Left cardiac atrium (tissue), 4 donors: ENCODE measurements at places on chromosomes 3 and 15. TPM values are rescaled to one million over a fixed set of nuclear protein-coding genes. Genes with fewer than 3 reads are reported as not detected.

DNA sequence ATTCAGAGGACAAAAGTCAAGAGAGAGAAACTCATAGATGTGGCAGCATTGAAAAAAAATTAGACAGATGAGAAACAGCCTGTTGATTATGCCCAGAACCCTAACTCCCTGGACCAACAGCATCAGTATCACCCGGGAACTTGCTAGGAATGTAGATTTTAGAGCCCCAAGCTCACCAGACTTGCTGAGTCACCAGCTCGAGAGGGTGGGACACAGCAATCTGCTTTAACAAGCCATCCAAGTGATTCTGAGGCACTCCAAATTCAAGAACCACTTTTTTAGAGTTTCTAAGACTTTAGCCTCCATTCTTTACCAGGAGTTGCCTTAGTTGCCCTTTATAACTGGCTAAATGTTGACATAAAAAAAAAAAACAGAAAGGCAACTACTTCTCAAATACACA is 70.9 kb downstream of the CGGBP1 start:
- no peak for DNase-seq

DNA sequence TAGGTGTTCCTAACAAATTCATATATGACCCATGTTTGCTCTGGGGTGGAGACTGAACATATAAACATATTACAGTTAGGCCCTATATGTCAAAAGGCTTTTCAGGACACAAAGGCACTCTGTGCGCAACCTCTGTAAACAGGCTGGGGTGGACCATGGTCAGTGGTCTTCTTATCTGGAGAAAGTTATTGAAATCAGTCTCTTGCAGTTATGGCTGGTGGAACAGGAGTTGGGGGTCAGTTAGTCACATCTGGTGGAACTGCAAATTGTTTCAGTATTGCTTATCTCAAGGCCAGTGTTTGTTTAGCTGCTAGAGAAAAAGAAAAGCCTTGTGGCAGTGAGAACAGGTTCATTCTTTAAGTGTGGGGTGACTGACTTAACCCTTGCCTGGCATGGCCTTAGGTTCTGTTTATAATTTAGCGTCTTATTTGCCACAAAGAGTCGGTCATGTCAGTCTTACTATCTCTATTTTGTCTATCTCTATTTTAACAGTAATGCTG is 5.9 kb upstream of the GP9 start:
- DNase-seq = no peak

- no peak for DNase-seq
These were observed 320.6 kb downstream of the MECOM start for GRCh38 chr3:169342652-169343505.

GRCh38 chr15:45919806-45920205 is 285.0 kb downstream of the SQOR start:
- peak; percentile 28 for DNase-seq

DNA sequence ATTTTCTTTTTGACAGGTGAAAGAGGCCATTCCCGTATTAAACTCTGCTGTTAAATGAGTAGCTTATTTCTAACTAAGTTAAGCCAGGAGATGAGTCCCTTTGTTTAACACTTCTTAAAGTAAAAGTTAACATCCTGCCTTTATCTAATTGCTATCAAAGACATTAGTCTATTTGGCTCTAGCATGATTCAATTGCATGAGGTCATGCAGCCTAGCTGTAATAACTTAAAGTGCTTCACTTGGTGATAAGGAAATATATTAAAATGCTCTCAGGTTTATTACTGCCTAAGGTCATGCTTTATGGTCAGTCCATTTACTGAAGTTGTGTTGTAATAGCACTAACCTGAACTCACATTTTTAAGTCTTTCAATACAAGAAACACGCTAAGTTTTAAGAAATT is 82.3 kb upstream of the MLF1 start:
- DNase-seq = no peak

DNA sequence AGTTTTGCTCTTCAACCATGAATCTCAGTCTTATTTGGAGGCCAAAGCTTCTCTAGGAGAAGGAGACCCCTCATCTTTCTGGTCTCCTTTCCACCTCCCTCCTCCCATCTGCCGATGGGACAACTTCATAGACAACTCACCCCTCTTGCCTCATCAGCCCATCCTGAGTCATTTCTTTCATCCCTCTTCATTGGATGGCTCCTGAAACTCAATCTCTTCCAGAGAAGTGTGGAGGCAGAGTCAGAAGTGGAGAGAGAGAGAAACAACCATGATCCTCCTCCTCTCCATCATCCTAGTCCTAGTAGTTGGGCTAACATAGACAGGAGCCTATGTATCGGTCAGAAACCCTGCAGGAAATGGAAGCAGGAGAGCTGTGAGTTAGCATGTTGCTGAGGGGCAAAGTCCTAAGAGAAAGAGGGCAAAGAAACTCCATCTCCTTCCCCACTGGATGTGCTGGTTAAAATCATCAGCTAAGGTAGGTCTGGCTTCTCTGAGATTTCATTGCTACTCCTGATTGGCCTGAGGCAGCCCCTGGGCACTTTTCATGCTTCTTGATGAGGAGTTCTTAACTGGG is 21.3 kb upstream of the HCN4 start:
- no peak for DNase-seq

- DNase-seq = no peak
These were observed 4.2 kb downstream of the PARP15 start for GRCh38 chr3:122581622-122582021.

DNA sequence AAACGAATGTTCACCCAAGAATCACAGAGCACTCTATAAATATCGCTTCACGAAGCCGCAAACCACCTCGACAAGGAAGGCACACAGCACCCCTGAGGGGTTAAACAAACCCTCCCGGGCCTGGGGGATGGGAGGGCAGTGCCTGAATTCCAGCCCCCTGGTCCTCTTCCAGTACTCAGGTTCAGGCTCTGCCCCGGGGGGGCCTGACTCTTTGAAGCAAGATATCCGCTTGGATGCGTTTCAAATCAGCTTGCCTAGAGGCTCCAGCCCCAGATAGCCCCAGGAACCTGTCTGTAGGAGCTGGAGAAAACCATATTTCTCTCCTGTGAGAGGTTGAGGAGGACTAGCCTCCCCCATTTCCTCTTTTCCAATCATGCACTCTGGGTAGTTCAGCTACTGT is 194.7 kb downstream of the WNT5A start:
- no peak for DNase-seq

DNA sequence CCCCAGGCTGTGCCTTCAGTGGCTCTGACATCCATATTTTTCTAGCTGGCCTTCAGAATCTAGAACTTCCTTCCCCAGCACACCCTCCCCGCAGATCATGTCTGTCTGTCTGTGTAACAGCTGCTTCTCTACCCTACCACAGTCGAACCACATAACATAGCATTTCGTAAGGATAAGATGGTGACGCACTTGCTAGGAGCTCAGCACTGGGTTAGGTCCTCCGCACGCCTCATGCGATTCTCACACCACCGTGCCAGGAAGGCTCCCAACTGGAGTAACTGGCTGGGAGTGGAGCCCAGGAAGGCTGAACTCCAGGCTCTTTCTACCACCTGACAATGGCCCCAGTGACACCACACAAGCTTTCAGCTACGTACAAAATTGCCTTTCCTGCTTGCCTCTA is 168.6 kb downstream of the STT3B start:
- DNase-seq = no peak

DNA sequence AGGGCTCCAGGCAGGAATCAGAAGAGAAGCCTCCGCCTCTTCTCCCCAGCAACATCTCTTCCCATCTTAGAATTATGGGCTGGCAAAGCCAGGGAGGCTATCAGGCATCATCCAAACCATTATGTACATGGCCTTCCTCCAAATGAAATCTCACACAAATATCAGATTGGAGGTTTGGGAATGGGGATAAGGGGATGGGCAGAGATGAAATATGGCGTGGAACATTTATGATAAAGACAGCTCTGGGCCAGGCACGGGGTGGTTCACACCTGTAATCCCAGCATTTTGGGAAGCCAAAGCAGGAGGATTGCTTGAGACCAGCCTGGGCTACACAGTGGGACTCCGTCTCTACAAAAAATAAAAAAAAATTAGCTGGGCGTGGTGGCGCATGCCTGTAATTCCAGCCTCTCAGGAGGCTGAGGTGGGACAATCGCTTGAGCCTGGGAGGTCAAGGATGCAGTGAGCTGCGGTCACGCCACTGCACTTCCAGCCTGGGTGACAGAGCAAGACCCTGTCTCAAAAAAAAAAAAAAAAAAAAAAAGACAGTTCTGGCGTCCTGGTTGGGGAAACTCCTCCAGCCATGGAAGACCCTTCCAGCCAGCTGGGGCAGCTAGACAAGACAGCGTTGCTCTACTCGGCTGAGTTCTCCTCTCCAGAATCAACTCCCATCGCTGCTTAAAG is 36.6 kb downstream of the CPN2 start:
- DNase-seq = peak; percentile 20

- DNase-seq = no peak
These were observed 315.8 kb downstream of the NTRK3 start for GRCh38 chr15:87940768-87941167.

DNA sequence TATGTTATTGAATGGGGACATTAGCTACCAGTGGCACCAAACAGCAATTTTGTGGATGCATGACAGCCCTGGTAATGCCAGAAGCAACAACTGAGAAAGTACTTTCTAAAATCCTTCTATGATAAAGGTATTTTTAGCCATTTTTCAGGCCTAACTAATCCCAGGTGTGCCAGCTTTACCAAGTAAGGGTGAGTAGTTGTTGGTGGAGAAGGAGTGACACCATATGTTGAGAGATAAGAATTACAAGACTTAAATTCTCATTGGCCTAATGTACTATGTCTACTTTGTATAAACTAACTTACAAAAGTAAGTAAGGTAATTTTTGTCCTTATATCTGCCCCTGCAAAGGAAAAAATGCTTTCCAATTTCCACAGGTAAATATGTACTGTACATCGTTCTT is 4.1 kb upstream of the COX17 start:
- DNase-seq = no peak

DNA sequence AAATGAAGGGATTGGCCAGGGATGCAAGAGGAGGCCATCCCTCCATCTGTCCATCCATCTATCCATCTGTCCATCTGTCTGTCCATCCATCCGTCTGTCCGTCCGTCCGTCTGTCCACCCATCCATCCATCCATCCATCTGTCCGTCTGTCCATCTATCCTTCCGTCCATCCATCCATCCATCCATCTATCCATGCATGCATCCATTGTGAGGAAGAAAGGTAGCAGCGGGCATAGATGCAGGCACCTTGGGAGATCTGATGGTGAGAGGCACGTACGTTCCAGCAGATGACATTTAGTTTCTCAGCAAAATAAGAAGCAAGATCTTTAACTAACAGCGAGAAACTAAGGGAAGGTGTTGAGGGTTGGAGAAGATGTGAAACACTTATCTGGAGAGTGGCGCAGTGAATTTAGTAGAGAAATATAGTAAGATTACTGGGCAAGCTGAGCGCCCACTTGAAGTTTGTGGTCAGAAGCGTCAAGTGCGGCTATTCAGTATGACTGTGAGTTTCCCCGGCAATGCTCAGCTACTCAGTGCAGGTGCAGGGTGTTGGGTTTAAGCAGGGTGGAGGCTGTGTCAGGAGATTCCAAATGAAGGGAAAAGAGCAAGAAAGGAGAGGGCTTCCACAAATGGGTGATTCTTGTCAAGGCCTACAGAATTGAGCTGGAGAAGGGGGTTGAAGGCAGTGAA is 22.4 kb upstream of the SRP14 start:
- DNase-seq = no peak

GRCh38 chr15:30921106-30921505 is 17.4 kb downstream of the FAN1 start:
- DNase-seq = no peak

GRCh38 chr3:197912741-197913476 is 37.1 kb upstream of the RPL35A start:
- DNase-seq = peak; percentile 45

GRCh38 chr3:7957024-7957423 is 544.6 kb upstream of the LMCD1 start:
- no peak for DNase-seq

DNA sequence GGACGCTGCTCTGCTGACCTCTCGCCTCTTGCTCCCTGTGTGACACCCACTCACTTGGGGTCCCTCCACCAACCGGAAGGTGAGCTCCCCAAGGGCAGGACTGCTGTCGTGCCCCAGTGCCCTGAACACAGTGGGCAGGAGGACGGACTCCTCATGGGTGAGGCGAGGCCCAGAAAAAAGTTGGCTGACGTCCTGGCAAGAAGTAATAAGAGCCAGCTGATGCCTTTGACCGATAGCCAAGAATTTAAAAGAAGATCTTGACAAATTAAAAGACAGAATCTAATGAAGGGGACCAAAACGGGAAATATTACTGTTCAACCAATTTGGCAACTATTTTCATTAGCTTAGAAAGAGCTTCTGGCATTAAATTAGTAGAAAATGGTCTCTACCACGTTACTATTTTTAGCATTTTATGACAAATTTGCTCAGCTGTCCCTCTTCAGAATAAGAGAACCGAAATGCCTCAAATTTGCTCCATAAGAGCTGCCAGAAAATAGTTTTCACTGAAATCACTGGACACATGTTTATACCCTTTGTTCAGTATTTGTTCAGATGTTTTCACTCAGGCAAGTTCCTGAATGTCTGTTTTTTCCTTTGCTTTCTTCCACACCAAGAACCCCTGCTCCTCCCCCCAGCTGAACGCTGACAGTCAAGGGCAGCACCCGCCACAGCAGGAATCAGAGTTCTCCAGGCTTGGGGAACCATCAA is 60.5 kb downstream of the XXYLT1 start:
- DNase-seq = peak; percentile 60

DNA sequence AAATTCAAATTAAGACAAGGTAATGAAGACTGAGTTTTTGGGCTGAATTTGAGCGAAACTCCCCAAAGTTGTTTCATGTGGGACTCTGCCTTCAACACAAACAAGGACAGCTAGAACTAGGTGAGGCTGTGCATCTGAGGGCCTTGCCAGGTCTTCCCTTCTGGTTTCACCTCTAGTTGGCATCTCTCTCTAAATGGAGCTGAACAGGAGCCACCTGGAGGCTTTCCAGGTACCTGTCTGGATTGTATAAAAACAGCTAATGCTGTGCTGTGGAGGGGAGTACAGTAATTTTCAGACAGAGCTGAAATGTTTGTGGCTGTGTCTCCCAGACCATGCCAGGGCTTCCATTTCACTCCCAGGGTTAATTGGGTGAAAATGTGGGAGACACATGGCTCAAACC is 27.1 kb downstream of the TRIM71 start:
- no peak for DNase-seq

The TMC3 gene
- total RNA-seq = not detected

The CLDN11 gene
- total RNA-seq = 9.4 TPM

The TICRR gene
- total RNA-seq = 0.03 TPM

The MYRIP gene
- 2.3 TPM for total RNA-seq

The RHCG gene
- 0.15 TPM for total RNA-seq

The B3GALNT1 gene
- total RNA-seq = 57.9 TPM

The CHRFAM7A gene
- 2.8 TPM for total RNA-seq

The RARRES1 gene
- total RNA-seq = 117 TPM
